ENCODE measurements at places on chromosomes 5 and 9. TPM values are rescaled to one million over a fixed set of nuclear protein-coding genes. Genes with fewer than 3 reads are reported as not detected.
A peak's percentile ranks its signal among the peaks of the same experiment; 100 is the strongest.

GRCh38 chr5:119309326-119309725 is 46.5 kb upstream of the TNFAIP8 start:
- DNase-seq: no peak

DNA sequence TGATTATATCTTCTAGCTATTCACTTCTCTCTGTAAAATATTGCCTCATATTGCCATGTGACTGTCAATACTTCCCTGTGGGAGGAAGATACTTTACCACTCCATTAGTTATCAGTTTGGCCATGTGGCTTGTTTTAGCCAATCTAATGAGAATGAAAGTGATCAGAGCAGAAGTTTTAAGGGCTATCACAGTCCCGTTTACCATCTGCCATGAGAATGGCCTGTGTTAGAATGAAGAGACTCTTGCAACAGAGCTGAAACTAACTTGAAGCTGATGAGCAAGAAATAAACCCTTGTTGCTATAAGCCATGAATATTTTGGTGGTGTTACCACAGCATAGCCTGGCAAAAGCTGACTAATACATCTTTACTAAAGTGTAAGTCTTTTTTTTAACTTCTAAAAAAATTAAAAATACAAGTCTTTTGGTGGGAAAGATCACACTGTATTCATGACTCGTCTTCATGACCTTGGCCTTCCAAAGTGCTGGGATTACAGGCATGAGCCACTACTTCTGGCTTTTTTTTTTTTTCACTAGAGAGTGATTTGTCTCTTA is 68.0 kb upstream of the CTNNA1 start:
- no peak for DNase-seq

DNA sequence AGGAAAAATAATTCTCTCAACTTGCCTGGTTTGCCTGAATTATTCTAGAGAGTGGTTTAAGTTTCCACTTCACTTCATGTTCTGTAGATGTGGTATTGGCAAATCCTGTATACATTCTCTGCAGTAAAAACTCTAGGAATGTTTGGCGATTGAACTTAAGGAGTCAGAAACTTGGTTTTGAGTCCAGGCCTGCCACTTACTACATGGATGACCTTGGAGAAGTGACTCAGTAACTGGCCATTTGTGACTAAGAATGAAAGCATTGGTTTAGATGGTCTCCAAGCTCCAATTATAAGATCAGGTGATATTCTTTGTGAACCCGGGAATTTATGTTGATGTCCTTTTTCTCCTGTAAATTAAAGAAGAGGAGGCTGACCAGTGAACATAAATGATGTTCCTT is 233.8 kb downstream of the GAS1 start:
- no peak for DNase-seq

The CEL gene
- 0.88 TPM for total RNA-seq

- no peak for DNase-seq
Observed at GRCh38 chr9:72065076-72065475, 4.7 kb upstream of the C9orf57 start.

The FGF18 gene
- not detected for total RNA-seq

DNA sequence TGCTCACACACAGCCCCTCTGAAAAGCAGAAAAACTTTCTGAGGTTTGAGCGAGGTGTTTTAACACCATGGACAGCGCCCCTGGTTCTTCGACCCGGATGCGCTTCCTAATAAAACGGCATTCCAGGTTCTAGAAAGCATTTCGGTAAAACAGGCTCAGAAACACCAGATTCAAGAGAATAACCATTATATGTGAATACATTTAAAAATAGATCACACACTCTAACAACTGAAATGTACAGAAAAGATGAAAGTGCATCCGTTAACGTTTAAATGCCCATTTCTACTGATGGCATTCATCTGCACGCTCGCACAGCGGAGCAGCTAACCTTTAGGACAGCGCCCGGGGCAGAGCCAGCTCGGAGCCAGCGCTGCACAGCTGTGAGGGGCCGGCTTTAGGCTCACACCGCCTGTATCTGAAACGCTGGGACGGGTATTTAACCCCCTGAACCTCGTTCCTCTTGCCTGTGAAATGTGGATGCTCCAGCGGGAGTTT is 26.3 kb upstream of the TENT4A start:
- no peak for DNase-seq

DNA sequence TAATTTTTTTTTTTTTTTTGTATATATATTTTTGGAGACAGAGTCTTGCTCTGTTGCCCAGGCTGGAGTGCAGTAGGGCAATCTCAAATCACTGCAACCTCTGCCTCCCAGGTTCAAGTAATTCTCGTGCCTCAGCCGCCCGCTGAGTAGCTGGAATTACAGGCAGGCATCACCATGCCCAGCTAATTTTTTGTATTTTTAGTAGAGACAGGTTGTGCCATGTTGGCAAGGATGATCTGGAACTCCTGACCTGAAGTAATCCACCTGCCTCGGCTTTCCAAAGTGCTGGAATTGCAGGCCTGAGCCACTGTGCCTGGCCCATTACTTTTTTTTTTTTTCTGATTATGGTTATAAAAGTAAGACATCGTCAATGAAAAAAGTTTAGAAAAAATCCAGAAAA is 84.0 kb upstream of the LMNB1 start:
- DNase-seq: no peak

The MAT2B gene
- total RNA-seq: 122 TPM

- DNase-seq: no peak
Observed at GRCh38 chr9:137250329-137251193, 525 bp upstream of the STPG3 start.

DNA sequence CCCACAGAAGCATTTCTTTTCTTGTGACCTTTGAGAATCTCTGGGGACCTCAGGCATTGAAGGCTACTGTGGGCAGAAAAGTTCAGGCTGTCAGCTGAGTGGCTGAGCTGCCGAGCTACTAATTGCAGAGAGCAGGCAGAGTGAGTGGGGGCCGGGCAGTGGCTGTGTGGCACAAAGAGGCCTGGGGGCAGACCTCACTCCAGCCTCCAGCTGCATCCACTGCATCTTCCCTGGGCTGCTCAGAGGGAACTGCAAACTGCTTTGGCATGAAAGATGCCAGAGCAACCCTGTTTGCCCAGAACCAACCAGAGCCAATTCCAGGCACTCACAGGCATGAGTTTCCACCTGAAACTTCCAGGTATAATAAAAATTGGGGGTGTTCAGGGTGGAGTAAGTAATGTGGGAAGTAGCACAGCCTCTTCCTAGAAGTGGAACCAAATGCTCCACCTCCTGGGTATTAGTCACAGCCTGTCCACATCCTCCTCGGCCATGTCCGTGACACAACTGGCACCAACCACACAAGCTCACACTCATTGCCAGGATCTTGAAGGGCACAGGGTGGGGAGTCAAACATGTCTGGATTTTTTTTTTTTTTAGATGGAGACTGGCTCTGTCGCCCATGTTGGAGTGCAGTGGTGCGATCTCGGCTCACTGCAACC is 548.9 kb downstream of the BNC2 start:
- no peak for DNase-seq

DNA sequence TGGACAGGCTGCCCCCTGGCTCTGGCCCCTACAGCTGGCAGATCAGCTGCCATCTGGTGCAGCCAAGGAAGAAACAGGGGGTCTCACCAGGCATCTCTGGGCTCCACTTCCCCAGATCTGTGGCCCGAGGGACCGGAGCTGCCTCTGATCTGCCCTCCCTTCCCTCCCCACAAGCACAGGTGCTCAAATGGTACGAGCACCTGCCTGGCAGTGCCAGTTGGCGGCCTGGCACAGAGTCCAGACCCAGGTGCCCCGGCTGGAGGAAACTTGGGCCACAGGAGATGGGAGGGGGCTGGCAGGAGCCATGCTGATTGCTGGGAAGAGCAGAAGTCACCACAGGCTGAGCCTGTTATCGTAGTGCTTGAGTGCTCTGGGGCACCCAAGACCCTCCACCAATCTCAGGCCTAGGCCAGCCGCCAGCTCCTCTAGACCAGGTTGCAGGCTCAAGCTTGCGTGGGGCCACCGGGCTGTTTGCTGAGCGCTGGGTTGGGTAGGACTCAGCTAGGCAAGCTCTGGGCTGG is 5.0 kb upstream of the CAMK2A start:
- DNase-seq: no peak

- no peak for DNase-seq
Observed at GRCh38 chr9:18922161-18922885, 110.7 kb downstream of the SAXO1 start.

- DNase-seq: no peak
Observed at GRCh38 chr5:45281081-45281480, 415.1 kb downstream of the HCN1 start.

The AQP3 gene
- 20.2 TPM for total RNA-seq

GRCh38 chr5:34519489-34520220 is 136.5 kb upstream of the RAI14 start:
- no peak for DNase-seq

The SCGB3A2 gene
- not detected for total RNA-seq

The MARCHF11 gene
- total RNA-seq: not detected

The LRSAM1 gene
- total RNA-seq: 19.7 TPM

The FANCC gene
- 10.2 TPM for total RNA-seq

The UQCRQ gene
- total RNA-seq: 565 TPM

GRCh38 chr9:14511452-14511851 is 181.8 kb downstream of the ZDHHC21 start:
- DNase-seq: no peak

The KCNV2 gene
- not detected for total RNA-seq

DNA sequence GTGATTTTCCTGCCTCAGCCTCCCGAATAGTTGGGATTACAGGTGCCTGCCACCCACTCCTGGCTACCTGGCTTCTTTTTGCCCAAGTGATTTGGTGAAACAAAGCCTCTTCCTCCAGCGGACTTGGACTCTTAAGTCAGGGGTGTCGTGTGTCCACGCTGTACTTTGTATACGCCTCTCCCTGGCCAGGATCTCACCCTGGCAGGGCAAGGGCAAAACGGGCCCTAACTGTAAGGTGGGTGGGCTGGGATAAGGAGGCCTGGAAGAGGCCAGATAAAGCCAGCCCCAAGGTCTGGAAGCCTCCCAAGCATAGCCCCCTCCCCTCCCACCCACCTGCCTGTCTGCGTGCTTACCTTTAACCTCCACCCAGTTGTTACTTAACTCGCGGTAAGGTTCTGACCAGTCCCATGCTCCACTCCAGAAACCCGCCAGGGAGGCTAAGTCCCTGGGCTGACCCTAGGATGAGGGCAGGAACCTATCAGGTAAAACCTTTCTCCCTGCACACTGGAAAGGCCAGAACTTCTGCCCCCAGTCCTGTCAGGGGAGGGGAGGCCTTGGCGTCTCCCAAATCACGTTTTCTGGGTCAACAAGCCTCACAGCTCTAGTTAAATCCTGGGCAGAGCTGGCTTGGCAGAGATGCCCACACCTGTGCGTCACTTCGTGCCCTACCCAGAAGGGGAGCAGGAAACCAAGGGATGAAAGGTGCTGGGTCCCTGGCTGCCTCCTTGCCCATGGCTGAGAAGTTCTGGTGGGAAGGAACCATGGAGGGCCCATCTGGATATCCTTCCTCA is 8.4 kb downstream of the CDK9 start:
- DNase-seq: no peak

GRCh38 chr9:10705383-10705782 is 92.6 kb upstream of the PTPRD start:
- no peak for DNase-seq

GRCh38 chr5:76716456-76717157 is 681 bp downstream of the F2R start:
- peak; percentile 32 for DNase-seq

The ANXA2R gene
- total RNA-seq: 3.8 TPM

DNA sequence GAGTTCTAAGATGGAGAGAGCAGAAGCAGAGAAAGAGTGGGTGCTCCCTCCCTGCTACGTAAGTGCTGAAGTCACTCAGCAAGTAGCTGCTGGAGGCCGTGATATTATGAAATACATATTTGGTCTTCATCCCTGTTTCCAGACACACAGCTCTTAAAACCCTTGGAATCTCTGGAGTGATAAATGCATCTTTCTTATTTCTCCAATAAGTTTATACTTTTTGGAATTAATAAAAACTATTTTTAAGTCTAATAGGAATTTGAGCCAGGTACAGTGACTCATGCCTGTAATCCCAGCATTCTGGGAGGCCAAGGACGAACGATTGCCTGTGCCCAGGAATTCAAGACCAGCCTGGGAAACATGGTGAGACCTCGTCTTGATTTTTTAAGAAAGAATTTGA is 60.6 kb downstream of the AUH start:
- no peak for DNase-seq

The SLC36A3 gene
- not detected for total RNA-seq

- DNase-seq: no peak
Observed at GRCh38 chr5:75847561-75848021, 130.4 kb upstream of the POC5 start.

The HTR4 gene
- not detected for total RNA-seq

The ENHO gene
- 0.26 TPM for total RNA-seq

DNA sequence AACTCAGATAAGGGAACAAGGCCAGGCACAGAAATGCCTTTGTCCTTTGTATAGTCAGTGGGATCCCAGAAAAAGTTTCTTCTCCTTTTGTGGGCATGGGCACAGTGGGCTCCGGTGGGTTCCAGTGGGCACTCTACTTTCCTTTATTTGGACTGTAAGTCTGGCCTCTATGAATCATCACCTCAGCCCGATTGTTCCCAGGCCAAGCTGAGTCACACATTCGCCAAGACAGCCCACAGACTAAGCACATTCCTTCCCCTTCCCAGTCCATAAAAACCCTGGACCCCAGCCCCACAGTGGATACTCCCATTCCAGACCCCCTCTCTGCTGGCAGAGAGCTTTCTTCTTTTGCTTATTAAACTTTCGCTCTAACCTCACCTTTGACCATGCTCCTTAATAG is 165.0 kb downstream of the FBXL17 start:
- no peak for DNase-seq

DNA sequence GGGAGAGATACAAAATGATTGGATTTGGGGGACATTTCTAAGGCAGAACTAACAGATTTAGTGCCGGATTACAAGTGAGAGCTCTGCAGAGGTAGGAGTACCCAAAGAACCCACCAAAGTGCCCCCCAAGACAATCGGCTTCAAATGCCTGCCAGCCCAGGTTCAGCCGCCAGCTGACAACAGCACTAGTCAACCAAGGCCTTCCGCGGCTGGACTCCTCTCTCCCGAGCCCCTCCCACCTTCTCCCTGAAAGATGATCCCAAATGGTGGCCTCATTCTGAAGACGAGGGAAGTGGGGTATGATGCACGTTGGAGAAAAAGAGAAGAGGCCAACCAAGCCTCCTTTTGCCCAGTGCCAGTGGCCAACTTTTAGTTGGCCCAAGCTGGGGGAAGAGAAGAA is 210.4 kb upstream of the SLC30A5 start:
- DNase-seq: no peak

The ADCY2 gene
- not detected for total RNA-seq

DNA sequence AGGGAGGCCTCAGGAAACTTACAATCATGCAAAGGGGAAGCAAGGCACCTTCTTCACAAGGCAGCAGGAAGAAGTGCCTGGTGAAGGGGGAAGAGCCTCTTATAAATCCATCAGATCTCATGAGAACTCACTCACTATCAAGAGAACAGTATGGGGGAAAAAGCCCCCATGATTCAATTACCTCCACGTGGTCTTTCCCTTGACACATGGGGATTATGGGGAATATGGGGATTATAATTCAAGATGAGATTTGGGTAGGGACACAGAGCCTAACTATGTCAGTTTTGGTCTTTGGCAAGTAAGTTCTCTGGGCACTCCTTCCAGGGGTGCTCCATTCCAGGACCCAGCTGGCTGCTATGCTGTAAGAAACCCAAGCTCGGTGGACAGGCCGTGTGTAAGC is 275.3 kb upstream of the TUT7 start:
- no peak for DNase-seq

Measured in activated CD4-positive, alpha-beta memory T cell treated with anti-CD3 and anti-CD28 coated beads for 36 hours (primary cell).